ENCODE measurements at places on chromosomes 16 and 17.

DNA sequence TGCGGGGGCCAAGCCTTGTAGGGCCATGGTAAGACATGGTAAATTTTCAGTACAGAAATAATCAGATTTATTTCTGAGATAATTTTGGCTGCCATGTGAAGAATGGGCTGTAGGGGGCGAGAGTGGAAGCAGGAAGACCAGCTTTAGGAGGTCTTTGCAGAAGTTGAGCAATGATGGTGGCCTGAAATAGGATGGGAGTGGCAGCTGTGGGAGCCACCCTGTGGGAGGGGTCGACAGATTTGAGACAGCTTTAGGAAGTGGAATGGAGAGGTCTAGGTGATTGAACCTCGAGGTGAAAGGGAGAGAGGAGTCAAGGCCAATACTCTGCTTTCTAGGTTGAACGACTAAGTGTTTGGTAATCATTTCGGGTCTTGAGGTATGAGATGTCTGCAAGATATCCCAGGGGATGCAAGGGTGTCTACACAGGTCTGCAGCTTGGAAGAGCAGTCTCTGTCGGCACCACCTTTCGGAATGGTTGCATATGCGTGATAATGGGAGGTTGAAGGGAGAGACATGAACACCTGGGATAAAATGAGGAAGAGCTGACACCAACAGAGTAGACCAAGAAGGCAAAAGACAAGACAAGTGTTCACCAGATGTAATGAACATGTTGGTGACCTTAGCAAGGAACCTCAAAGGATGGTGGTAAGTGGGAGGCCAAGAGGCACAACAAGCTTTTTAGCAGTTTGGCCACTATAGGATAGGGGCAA lies 4.2 kb upstream of the ATXN7L3 start:
- DNase-seq = no peak

DNA sequence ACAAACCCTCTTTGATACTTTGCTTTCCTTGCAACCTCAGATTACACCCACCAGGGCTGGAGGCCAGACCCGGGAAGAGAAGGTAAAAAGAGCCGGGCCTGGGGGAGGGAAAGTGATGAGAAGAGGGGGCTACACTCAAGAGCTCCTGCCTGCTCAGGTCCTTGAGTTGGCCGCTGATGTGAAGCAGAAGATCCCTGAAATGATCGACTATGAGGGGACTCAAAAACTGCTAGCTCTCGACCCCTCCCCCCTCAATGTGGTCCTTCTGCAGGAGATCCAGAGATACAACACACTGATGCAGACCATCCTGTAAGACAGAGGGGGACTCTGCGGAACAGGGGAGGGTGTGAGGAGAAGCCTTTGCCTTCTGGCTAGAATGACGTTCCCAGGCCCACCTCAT lies 2.8 kb upstream of the KDM6B start:
- DNase-seq = no peak

DNA sequence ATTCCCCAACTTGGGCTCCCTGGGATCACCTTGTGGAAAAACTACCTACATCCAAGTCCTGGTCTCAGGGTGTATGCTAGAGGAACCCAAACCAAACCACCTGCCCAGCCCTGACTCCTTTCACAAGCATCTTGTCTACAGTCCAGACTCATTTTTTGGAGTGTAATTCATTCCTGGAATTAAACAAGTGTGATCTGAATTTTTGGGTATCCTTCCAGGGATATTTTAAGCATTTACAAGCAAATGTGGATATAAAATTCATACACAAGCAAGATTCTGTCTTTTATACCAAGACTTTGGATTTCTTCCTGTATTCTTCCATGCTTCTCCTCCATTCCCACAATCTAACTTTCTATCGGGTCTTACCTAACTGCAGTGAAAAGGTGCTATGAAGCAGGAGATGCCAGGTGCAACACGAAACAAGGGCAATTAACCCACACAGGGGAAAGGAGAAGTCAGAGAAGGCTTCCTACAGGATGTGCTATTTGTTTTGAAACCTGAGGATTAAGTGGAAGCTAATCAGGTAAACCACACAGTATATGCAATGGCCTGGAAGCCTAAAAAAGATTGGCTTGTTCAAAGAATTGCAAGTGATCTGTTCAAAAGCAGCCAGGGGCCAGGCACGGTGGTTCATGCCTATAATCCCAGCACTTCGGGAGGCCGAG lies 417.2 kb upstream of the C16orf82 start:
- no peak for DNase-seq

DNA sequence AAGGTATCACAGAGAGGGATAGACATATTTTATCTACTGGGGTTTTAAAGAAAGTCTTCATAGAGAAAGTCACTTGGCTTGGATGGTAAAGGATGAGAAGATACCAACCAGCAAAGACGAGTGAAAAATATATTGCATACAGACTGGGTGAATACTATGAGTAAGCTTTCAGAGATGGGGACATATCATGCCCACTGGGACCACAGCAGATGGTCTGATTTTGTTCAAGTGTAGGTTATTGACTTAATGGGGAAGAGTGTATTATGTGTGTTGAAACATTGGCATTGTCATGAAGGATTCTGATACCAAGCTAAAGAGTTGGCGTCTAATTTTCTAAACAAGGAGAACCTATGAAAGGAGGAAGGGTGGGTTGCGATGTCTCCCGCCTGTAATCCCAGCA lies 13.8 kb upstream of the MMD start:
- no peak for DNase-seq

- DNase-seq = peak; percentile 54
Measured at GRCh38 chr16:84593825-84594724, 23.8 kb downstream of the COTL1 start.

- no peak for DNase-seq
Measured at GRCh38 chr16:70615945-70616344, 30.4 kb upstream of the IL34 start.

- DNase-seq = no peak
Measured at GRCh38 chr17:78818932-78819331, 21.7 kb downstream of the USP36 start.

DNA sequence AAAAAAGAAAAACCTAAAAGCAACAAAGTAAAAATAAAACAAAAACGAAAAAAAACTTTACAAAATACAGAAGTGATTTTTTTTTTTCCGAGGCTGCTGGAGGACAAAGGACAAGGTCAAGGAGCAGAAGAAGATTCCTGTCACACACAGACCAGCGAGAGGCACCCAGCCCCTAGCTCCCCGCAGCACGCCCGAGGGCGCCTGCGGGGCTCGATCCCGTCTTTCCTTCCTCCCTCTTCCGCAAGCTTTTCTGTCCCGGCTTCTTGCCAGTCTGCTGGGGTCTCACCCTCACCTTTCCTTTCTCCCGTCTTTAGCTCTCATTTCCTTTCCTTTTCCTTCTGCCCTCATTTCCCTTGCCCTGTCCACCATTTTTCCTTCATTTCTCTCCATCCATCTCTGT lies 66.1 kb upstream of the DNAH17 start:
- no peak for DNase-seq

DNA sequence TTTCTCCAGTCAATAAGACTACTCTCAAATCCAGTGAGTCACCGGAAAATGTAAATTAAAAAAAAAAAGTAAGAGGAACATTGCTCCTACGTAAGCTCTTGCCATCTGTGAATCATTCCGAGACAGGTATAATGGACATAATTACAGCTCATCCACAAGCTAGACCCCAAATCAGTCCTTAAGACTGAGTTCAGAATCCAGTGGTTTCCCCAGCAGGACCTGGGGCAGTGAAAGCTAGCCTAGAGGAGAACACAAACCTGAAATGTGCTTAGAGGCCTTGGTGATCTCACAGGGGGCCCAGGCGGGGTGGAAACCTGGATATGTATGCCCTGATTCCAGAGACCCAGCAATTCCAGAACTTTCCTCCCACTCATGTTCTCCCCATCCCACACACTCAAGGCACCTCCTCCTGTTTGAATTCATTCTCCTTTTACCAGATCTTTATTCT lies 132.0 kb downstream of the COPRS start:
- DNase-seq = no peak

DNA sequence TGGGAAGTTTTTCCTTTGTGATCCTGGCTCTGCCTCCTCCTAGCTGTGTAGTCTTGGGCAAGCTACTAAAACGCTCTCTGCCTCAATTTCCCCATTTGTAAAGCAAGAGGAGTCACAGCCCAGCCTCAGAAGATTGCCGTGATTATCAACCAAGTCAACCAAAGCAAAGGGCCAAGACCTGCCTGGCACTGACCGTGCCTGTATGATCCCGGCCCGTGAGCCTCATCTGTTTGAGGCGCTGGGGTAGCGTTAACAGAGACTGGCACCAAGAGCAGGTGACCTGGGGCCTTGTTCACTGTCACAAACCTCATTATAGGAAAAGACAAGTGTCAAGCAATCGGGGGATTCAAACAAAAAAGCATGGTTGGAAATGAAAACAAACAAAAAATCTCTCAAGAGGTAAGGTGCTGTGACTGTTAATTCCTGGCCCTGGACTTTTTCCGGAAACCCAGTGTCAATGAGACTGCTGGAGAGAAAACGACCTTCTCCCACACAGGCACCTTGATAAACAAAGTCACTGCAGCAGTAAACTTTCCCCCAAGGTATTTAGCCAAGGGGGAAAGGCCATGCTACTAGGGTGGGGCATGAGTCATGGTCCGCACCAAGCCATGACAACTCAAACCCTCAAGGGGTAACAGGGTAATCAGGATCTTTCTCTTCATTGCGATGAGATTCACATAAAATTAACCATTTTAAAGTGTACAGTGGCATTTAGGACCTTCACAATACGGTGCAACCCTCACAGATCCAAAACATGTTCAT lies 5.4 kb downstream of the MEAK7 start:
- no peak for DNase-seq

DNA sequence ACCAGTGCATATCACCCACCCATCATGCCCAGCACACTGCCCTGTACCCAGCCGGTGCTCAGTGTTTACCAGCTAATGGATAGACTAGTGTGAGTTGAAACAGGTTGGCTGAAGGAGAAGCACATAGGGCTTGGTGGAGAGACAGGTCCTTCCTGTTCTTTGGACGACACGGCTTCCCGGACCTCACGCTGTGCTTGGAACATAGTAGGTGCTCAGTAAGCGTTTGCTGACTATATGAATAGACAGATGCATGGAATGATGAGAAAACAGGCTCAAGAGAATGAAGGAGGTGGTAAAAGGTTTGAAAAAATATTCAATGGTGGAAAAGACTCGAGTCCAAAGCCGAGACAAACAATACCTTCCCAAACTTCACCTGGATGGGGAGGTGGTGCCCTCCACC lies 6.8 kb upstream of the FADS6 start:
- DNase-seq = no peak

DNA sequence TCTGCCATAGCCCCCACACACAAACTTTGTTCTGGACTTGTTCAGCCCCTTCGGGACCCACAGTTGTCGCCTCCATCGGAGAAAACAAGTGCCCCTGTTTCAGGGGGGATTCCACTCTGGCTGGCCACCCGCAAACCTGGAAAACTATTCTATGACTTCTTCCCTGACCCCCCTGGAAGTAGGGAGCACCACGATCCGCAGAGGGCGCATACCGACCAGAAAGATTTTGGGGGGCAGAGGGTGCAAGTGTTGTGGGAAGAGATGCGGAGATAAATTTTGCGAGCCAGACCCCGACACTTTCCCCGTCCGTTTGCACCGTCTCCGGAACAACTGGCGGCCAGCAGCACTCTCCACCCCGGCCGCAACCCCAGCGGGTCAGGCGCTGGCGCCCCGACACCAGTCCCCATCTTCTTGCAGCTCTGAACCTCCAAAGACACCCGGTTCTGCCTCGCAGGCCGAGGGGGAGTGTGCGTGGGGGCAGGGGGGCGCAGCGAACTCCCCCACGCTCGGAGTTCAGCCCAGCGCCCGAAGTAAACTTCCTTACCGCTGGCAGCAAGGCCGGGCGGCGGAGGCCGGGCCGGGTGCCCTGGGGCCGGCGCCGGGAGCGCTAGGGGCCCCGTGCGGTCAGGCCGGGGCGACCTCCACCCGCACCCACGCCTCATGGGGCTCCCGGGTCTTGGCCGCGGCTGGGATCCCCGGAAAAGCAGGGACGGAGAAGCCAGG lies 744 bp downstream of the SALL1 start:
- DNase-seq = no peak

- DNase-seq = no peak
Measured at GRCh38 chr16:88864521-88864920, 1.9 kb downstream of the PABPN1L start.

GRCh38 chr16:65394281-65394680 lies 272.4 kb upstream of the CDH11 start:
- DNase-seq = no peak
